ENCODE measurements at places on chromosomes 12 and 14.

- no peak for DNase-seq
Observed at GRCh38 chr14:50003213-50004021, 110.5 kb downstream of the ARF6 start.

- DNase-seq, result no peak
Observed at GRCh38 chr12:73083736-73084135, 811.6 kb downstream of the TRHDE start.

DNA sequence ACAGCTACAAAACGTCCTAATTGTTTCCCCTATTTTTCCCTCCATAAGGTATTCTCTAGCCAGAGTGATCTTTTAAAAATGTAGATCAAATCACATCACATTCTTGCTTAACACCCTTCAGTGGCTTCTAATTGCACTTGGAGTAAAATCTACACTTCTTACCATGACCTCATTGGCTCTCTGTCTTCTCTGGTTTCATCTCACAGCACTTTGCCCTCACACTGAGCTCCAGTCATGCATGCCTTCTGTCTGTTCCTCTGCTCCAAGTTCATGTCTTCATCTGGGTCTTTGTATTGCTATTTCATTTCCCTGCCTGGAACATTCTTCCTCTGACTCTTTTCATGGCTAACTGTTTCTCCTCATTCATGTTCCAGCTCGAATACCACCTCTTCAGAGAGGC, 220.4 kb upstream of the GARIN6 start:
- no peak for DNase-seq

GRCh38 chr12:55925870-55926737, 1.6 kb downstream of the PYM1 start:
- DNase-seq, result no peak

DNA sequence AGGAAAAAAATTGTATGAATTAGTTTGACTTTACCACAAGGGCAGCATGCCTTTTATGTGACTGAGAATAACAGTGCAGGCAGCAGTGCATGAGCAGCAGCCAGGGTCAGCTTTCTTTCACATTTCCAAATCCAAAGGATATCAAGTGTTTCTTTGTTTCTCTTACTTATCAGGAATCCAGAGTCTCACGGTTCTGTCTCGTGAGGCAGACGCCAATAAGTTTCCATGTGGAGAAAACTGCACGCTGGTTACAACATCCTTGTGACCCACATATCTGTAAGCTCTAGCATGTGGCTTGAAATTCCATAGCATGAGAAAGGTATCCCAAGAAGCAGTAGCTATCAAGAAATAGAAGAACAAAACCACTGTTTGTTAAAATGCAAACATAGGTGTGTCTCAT, 27.6 kb downstream of the GALNT4 start:
- no peak for DNase-seq

GRCh38 chr14:48874711-48875110, 711.5 kb downstream of the RPS29 start:
- DNase-seq, result no peak

DNA sequence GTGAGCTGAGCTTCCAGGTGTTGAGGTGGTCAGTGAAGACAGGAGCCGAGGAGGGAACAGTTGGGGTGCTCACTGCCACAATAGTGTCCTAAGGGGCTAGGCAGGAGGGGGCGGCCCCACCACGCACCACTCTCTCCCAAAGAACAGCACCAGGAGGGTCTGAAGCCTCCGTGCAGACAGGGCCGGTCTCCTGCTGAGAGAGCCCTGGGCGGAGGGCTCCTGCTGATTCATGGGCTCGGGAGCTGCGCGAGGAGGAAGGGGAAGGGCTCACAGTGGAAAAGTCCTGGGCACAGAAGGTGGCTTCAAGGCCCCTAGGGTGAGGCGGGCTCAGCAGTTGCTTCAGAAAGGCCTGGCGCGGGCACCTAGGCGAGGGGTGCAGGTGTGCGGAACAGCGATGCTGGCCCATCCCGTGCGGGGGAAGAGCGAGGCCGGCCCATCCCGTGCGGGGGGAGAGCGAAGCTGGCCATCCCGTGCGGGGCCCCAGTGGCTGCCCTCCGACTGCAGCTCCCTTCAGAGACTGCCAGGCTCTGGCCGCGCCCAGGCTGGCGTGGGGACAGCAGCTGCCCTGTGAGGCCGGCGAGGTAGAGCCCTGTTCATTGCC, 176.7 kb downstream of the ADGRD1 start:
- DNase-seq, result no peak

DNA sequence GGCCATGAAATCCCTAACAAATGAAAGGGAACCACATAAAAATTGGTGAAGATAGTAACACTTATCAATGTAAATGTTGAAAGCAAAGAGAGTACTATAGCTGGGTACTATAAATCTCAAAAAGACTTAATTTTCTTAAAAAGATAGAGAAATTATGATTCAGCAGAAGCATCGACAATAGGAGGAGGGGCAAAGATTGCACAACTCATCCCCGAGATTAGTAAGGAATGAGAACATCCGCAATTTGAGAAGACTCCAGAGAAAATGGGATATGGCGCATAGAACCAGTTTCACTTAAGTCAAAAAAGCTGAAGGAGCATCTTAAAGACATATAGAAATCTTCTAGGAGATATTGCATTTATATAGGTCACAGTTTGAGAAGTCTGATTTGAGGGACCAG, 220.2 kb upstream of the SLC16A7 start:
- DNase-seq, result no peak
